HTR-8/SVneo (cell line): ENCODE measurements at places on chromosomes 3 and 15.
A peak's percentile ranks its signal among the peaks of the same experiment; 100 is the strongest.

GRCh38 chr3:55637906-55638638, 151.0 kb upstream of the WNT5A start:
- no peak for DNase-seq

DNA sequence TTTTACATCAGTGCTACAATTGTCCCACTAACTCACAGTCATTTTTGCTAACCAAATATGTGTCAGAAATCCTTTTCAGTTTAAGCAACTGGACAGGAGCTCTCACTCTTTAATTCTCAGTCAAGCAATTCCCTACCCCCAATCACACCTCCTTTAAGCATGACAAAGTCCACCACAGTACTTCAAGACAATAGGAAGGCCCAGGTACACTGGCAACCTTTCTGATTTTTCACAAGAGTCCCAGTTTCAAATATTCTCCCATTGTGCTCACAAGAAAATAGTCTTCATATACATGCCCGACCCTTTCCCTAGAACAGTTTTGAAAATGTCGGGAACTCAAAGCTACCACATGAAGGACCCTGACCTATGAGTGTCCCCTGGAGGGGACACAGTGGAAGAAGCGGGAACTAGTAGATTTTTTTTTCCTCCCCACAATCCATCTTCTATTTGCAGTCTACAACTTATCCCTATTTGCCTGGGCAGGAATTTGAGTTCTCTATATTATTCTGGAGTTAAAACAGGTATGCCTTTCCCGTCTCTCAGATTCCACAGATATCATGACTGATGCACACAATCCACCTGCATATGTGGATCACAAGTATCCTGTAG, 413.5 kb downstream of the TIGIT start:
- no peak for DNase-seq

DNA sequence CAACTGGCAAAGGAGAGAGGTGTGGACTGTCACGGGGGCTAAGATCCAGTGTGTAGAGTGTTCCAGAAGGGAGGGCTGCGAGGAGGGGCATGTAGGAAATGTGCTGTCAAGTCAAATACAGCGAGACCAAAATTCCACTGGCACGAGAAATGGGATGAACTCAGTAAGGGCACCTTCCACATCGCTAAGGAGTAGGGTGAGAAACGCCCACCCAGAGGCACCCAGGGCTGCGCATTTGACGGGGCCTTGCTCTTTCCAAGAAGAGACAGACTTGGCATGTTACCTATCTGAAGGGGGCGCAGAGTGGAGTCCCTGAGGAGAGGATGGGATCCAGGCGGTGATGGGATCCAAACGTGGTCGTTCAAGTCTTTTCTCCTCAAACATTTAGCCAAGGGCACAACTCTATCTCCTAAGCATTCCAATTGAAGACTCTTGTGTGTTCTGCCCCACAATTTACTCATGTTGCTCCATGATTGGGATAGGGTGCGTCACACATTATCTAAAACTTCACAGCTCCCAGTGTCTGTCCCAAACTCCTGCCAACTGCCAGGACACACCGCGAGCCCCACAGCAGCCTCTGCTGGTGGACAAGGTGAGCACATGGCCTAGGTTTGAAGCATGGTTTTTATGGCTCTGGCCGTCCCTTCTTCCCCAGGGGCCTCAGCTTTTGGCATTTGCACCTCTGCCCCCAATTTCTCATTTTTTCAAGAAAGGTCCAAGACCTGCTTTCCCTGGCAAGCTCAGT, 7.6 kb downstream of the SELENOS start:
- no peak for DNase-seq

DNA sequence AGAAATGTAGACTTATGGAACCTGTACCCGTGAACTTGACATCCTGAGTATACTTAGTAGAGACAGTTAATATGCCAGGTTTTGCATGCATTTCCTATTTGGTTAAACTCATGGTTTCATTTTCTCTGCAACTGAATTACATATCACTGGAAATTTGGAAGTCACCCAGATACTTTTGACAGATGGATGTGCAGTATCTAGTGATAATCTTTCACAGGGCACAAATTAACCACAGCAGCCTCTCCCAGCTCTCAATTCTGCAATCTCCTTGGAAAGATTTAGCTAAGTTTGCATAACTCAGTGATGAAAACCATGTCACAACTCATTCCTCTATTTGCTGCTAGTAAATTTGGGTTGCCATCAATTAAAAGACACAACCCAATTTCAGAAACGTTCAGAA, 162.3 kb upstream of the TPM1 start:
- DNase-seq = no peak

GRCh38 chr15:66566963-66567531, 1.2 kb upstream of the LCTL start:
- peak; percentile 78 for DNase-seq

- no peak for DNase-seq
Observed at GRCh38 chr3:60017631-60018030, 967.8 kb upstream of the CFAP20DC start.

DNA sequence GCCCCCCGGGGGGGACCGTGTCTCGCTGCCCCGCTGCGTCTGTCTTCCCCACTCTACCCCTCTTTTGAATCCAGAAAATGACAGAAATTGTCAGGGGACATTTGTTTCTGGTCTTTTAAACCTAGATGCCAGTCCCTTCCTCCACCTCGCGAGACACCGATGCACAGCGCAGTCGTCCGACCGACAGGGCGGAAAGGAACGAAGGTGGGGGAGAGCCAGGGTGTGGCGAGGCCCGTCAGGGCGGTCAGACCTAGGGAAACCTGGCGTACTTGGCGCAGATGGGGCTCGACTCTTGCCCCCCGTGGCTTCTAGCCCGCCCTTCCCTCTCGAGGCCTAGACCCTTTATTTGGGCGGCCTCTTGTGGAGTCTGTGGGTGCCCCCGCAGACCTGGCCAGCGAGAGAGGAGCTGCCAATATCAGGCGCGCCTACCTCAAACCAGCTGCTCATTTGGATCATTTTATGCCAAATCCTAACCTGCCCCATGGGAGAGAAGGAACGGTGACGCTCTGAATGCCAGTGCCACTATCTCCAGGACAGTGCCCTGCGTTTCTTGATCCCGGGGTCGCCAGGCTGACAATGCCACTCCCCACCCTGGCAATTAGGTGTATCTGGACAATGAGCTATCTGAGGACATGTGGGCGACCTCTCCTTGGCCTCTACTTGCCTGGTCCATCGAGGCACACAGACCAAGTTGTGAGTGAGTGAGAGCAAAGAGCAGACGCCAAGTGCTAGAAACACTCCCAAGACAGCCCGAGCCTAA, 500 bp upstream of the RAB6B start:
- DNase-seq = no peak

DNA sequence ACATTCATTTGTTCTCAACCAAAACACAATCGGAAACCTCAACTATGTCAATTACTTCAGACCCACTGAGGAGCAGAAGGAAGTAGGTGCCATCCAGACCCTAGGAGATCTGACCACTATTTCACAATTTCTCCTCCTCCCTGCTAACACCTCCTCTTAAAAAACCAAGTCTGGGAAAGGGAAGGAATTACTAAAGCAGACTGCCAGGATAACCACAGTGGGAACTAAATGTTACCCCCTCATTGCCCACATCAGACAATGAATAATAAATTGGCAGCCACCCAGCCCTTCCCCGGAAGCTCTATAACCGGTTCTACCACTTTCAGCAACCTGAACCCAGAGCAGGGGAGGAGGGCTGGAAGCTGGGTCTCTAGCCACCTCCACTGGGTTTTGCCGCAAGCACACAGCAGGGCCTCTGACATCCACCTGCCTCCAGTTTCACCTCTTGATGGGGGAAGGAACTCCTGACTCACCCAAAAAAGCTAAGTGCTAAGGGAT, 17.6 kb downstream of the C15orf62 start:
- DNase-seq = no peak

DNA sequence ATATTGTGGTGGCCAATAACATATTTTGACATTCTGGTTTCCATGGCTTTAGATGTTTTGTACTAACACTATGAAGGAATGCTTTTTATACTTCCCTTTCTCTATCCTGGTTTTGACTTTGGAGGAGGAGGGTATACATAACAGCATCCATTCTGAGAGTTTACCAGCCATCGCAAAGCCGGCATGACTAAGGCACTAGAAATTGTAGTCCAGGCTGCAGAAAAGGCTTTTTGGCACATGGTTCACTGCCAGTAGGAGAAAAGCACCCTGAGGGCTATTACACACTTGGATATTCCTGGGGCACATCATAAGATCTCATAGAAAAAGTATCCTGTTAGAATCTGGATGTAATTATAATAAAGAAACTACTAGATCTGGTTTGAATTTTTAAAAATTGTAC, 101.8 kb downstream of the STT3B start:
- no peak for DNase-seq

- no peak for DNase-seq
Observed at GRCh38 chr15:60110909-60111308, 106.8 kb downstream of the FOXB1 start.

- no peak for DNase-seq
Observed at GRCh38 chr3:50139308-50139707, 15.8 kb upstream of the SEMA3F start.

DNA sequence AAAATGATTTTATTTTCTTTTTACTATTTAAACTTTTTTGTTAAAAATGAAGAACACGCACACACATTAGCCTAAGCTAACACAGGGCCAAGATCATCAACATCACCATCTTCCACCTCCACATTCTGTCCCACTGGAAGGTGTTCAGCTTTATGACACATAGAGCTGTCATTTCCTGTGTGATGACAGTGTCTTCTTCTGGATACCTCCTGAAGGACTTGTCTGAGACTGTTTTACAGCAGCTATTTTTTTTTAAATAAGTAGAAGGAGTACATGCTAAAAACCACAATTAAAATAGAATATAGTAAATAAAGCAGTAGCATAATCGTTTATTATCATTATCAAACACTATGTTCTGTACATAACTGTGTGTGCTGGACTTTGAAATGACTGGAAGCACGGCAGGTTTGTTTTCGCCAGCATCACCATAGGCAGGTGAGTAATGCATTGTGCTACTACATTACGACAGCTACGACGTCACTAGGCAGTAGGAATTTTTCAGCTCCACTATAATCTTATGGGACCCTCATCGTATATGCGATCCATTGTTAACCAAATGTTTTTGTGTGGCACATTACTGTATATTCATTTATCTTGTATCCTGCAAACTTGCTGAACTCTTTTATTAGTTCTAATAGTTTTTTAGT, 72.8 kb downstream of the KLF15 start:
- DNase-seq = no peak

- DNase-seq = no peak
Observed at GRCh38 chr3:120428924-120429323, 21.9 kb downstream of the FSTL1 start.

GRCh38 chr15:46207341-46207740, 572.5 kb downstream of the SQOR start:
- DNase-seq = no peak

GRCh38 chr15:26996250-26996649, 25.3 kb downstream of the GABRG3 start:
- no peak for DNase-seq

DNA sequence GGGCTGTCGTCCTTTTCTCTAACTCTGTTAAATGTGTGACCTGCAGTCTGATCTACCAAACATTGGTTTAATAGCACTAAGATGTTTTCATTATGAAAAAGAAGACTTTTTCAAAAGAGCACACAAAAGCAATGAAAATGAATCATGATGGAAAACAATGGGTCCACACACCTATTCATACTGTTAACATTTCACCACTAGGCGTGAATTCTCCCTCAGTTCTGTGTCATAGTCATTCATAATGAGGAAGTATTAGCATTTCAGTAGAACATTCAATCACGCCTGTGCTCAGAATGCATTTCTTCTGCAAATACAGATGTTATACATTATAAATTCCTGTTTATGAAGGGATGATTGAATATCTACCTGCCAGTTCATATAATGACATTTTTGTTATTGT, 35.9 kb downstream of the EIF4E3 start:
- DNase-seq = no peak

DNA sequence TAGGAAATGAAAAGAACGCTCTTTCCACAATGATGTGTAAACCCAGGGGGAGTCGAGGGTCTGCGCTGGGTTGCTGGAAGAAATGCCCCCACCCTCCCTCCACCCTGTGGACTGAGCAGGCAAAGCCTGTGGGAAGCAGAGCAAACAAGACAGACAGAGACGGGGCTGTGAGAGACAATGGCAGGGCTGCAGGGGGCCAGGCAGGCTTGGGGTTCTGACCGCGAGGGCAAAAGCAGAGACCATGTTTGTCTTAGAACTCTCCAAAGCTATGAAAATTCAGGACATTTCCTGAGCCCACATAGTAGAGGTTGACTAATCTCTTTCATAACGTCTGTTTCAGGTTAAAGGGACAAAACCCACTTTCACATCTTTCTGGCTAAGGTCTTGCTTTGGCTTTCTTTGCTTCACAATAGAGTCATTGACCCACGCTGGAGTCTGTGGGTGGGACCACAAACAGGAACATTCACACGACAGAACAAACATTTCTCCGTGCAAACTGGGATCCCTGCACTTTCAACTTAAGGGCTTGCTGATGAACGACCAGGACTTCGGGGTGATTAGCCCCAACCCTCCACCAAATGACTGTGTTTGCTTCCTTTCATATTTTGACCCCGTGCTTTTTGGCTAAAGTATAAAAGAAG, 156.0 kb upstream of the TPM1 start:
- DNase-seq = no peak

- DNase-seq = no peak
Observed at GRCh38 chr15:78397382-78397781, 40.6 kb upstream of the IREB2 start.
